Progenitor cell of endocrine pancreas (in vitro differentiated cells): ENCODE measurements at places on chromosomes 12 and 14.

- H3K4me3 ChIP-seq, result no peak overlapping the region
- H3K36me3 ChIP-seq, result peaks cover 9% of the 10 kb centered on the region
- no peaks in the 10 kb centered on the region for H3K27me3 ChIP-seq
- no peak for DNase-seq
- peaks cover 16% of the 10 kb centered on the region for H3K4me1 ChIP-seq
- H3K27ac ChIP-seq, result no peak overlapping the region
These were observed 15.6 kb downstream of the BCL2L14 start for GRCh38 chr12:12086362-12086761.

DNA sequence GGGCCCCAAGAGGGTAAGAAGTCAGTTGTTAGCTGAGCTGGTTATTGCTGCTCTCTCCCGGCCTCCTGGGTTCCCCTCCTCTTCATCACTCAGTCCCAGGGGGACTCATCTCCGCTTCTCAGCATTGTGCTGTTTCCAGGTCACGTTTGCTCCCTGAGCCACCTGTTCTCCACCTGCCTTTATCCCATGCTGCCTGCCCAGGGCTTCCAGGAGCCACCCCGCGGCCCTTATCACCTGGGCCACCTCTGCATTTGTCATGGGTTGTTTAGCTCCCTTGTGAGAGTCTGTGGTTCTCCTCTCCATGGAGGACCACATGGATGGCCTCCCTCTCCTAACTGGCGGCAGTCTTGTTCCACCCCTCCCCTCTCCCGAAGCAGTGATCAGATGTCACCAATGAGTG lies 36.0 kb downstream of the SYNDIG1L start:
- H3K27me3 ChIP-seq, result peaks cover 9% of the 10 kb centered on the region
- DNase-seq, result no peak

GRCh38 chr12:99053616-99054362 lies 408.7 kb downstream of the APAF1 start:
- DNase-seq, result no peak
- H3K4me1 ChIP-seq, result no peaks in the 10 kb centered on the region
- H3K4me3 ChIP-seq, result no peak overlapping the region

- DNase-seq, result no peak
- H3K36me3 ChIP-seq, result no peaks in the 10 kb centered on the region
- no peak overlapping the region for H3K27ac ChIP-seq
- no peaks in the 10 kb centered on the region for H3K27me3 ChIP-seq
- no peaks in the 10 kb centered on the region for H3K4me1 ChIP-seq
These were observed 436.7 kb upstream of the SEL1L start for GRCh38 chr14:81970307-81970706.

GRCh38 chr14:71488703-71489191 lies 443.5 kb upstream of the RGS6 start:
- H3K27ac ChIP-seq, result no peak overlapping the region
- no peak for DNase-seq
- no peaks in the 10 kb centered on the region for H3K27me3 ChIP-seq

DNA sequence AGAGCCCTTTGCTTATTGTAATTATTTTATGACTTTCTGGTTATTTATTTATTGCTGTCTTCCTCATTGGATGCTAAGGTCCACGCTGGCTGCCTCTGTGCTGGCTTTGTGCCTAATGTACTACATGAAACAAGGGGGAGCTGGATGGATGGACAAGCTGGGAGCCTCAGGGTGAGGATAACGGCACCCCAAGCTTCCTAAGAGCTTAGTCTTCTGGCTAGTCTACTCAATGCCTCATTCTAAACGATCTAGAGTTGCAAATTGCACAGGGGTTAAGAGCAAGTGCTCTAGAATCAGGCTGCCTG lies 172.0 kb downstream of the CHST11 start:
- no peaks in the 10 kb centered on the region for H3K36me3 ChIP-seq
- H3K27me3 ChIP-seq, result no peaks in the 10 kb centered on the region
- no peak overlapping the region for H3K4me3 ChIP-seq
- DNase-seq, result no peak

DNA sequence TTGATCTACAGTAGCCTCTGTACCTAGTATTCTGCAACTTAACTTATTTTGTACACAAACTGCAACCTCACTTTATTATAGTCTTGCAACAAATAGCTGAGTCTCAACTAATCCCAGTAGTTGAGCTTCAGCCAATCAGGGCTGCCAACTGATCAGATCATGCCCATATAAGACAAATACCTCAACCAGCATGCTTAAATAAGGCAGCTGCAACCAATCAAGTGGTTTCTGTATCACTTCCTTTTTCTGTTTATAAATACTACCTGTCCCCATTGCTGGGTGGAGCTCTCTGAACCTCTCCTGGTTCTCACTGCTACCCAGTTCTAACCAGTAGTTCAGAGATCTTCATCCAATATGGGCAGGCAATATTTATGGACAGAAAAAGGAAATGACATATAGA lies 248.5 kb upstream of the FBXO33 start:
- no peaks in the 10 kb centered on the region for H3K27me3 ChIP-seq
- H3K36me3 ChIP-seq, result no peaks in the 10 kb centered on the region
- H3K4me3 ChIP-seq, result no peak overlapping the region
- peaks cover 10% of the 10 kb centered on the region for H3K4me1 ChIP-seq

DNA sequence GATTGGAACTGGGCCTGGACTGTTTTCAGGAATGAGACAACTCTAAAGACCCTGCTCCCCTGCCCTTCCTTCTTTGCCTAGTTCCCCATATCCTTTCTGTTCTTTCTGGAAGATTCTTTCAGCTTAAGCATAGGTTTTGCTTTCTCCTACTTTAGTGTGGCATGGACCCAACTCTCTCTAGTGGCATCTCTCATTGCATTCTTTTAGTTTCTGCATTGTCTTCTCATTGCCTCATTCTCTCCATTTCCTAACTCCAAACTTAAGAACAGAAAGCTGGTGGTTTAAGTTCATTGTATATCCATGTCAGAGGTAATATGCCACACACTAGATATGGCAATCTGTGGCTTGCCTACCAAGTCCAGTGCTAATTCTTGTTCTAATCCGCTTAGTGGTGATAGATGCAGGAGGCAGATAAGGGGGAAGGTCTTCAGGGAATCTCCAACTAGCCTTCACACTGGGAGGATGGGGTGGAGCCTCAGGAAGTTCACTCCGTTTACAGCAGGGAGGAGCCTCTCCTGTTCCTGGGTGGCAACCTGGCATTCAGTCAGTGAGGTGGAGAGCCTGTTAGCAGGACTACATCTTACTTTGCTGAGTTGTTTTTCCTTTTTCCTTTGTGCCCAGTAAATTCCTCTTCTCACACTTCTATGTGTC lies 165.1 kb upstream of the LMNTD1 start:
- H3K4me3 ChIP-seq, result no peak overlapping the region
- peaks cover 3% of the 10 kb centered on the region for H3K27me3 ChIP-seq
- no peak overlapping the region for H3K27ac ChIP-seq
- H3K36me3 ChIP-seq, result no peaks in the 10 kb centered on the region
- peaks cover 3% of the 10 kb centered on the region for H3K4me1 ChIP-seq

- H3K4me3 ChIP-seq, result no peak overlapping the region
- no peaks in the 10 kb centered on the region for H3K27me3 ChIP-seq
- DNase-seq, result no peak
These were observed 2.6 kb downstream of the ETFRF1 start for GRCh38 chr12:25197608-25198007.
